ENCODE measurements at places on chromosomes 1 and 21.

DNA sequence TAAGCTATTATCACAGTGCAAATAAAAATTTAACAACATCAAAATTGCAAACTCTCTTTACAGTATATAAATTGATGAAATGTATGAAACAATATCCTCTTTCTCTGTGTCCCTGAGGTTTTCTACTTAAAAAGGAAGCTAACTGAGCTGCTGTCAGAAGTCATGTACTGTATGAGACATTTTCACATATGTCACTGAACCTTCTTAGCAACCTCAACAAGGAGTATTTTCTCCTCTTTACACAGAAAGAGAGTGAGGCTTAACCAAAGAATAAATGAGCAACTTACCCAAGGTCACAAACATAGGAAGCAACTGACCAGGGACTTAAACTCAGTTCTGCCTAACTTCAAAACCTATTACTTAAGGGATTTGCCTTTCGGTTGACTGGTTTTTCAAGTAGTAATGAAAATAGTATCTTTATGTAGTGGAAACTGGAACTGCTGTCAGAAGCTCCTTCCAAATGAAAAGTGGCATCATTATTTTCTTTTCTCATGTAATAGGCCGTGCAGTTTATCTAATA lies 288.9 kb downstream of the LRRIQ3 start:
- DNase-seq: no peak

GRCh38 chr1:1051127-1051810 lies 22.8 kb downstream of the RNF223 start:
- no peak for DNase-seq

DNA sequence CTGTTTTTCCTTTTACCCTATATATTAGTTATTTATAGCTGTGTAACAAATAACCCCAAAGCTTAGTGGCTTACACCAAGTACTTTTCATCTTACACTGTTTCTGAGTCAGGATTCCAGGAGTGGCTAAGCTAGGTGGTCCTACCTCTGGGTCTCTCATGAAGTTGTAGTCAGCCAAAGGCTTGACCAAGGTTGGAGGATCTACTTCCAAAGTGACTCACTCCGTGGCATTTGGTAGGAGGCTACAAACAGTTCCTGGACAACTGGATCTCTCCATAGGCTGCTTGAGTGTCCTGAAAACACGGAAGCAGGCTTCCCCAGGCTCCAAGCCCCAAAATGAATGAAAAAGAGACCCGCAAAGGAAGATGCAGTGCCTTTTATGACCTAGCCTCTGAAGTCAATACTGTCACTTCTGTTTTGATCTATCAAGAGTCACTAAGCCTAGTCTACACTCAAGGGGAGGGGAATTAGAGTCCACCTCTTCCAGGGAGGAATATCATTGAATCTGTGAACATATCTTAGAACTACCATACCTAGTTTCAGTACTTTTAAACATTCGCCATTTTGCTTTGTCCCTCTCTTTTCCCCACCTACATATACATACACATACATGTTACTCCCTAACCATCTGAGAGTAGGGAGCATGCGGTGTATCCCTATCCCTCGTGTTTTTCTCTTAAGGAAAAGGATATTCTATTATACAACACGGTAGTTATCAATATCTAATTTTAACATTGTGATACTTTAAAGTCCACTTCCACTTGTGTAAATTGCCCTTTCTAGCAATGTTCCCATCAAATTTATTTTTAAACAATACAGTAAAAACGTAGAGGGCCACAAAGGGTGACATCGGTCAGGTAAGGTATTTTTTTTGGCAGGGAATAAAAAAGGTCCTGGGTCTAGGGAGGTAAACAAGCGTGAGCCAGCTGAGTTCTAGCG lies 67.2 kb downstream of the SLC35A3 start:
- DNase-seq: peak; percentile 25

- peak; percentile 38 for DNase-seq
These were observed at the start of gene MAP3K6 for GRCh38 chr1:27366411-27367159. Gene MAP3K6, minus strand, starts transcription at chr1:27366961. Its CDS starts 364 bp downstream, at chr1:27366597.

- no peak for DNase-seq
These were observed 55.2 kb upstream of the SELENON start for GRCh38 chr1:25744636-25745425.

GRCh38 chr1:199688133-199688676 lies 339.3 kb upstream of the NR5A2 start:
- no peak for DNase-seq

DNA sequence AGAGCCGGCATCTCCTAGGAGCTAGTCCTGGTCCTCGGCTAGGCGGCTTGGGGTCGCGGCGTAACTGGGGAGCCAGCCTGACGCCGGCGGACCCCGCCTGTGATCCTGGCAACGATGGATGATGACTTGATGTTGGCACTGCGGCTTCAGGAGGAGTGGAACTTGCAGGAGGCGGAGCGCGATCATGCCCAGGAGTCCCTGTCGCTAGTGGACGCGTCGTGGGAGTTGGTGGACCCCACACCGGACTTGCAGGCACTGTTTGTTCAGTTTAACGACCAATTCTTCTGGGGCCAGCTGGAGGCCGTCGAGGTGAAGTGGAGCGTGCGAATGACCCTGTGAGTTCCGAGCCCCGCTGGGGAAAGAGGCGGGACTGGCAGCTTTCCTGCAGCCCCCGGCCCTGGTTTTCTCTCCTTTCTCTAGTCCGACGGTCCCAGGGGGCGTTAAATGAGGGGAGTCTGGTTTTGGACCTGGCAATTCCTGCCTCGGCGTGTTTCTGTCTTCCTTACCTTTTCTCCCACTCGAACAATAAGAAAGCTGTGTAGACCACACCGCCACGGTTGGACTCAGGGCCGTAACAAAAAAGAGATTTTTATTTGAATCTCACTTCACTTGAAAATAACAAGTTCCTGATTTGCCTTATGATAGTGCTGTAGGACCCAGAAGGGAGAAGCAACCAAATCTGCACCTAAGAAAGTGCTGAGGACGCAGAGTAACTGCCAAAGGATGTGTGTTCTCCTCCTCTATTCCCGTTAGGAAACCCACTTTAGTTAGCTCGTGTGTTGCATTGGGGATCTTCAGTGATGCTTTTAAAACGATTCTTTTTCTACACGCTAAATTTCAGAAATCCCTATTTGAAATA lies at the start of gene SPRTN:
Gene SPRTN (plus strand): TSS at position 24 of the 859 bp plus-strand sequence. CDS start 91 bp downstream, at position 115.
- DNase-seq: no peak

DNA sequence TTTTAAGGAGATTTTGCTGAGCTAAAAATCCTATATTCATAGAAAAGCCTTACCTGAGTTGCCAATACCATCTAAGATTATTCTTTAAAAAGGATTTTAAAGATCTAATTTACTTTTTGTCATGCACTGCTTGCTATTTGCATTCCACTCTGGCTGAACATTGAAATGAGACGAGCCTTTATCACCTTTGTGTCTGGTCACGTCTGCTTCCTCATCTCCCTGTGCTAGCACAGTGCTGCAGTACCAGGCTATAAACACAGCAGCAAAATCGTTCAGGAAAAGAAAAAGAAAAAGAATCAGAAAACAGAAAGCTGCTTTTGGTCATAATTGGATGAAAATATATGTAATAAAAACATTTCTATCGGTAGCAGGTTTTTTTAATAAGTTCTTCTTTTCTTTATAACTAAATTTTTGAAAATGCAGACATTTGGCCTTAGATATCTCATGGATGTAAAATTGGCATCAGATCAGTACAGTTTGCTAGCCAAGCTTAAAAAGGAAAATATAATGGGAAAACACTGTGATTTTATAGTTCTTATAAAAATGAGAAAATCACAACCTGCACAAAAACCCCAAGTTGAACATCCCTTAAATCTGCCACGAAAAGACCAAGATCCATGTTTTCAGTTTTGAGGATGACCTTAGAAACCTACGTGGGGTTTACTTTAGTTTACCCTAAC lies 735.7 kb upstream of the CXADR start:
- no peak for DNase-seq

DNA sequence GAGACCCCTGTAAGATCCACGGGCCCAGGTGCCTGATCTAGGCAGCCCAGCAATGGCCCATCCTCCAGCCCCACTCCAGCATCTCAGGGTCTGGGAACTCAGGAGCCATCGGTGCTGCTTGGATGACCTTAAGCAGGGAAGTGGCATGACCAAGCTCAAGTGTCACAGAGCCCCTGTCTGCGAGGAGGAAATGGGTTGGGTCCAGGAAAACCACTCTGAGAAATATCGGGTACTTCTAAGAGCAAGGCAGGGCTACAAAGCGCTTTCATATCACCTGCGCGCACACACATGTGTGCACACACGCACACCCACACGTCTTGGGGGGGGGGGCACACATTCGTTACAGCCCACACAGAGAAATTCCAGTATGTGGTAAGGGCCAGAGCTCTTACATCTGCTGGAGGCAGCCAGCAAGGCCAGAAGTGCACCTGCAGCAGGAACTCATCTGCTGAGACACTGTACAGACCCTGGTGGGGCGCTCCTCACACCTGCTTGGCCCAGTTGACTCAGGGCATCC lies 32.6 kb upstream of the SPOCD1 start:
- peak; percentile 62 for DNase-seq

DNA sequence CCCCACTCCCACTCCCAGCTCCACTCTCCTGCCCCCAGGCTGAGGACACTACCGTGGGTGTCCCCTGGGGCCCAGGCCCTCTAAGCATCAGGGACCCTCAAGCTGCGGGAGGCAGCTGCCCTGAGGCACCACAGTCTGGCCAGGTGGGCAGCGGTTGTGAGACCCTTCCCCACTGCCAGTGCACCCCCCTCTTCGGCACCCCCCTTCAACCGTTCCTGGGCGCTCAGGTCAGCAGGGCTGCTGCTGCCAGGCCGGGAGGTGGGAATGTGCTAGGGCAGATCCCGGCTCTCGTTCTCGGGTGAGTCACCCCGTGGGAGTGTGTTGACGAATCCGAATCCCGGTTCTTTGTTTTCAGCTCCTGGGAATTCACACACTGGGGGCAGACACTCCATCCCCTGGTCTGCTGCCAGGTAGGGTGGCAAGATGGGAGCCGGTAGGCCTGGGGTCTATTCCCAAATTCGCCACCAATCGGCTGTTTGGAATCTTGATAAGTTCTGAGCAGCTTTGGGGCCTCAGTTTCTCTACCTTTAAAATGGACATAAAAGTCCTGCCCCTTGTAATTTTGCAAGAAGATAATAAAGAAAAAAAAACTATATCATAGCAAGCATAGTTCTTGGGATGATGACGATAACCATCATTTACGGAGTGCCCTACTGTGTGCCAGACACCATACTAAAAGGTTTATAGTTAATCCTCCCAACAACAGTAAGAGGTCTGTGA lies 28.5 kb upstream of the CASZ1 start:
- DNase-seq: no peak

DNA sequence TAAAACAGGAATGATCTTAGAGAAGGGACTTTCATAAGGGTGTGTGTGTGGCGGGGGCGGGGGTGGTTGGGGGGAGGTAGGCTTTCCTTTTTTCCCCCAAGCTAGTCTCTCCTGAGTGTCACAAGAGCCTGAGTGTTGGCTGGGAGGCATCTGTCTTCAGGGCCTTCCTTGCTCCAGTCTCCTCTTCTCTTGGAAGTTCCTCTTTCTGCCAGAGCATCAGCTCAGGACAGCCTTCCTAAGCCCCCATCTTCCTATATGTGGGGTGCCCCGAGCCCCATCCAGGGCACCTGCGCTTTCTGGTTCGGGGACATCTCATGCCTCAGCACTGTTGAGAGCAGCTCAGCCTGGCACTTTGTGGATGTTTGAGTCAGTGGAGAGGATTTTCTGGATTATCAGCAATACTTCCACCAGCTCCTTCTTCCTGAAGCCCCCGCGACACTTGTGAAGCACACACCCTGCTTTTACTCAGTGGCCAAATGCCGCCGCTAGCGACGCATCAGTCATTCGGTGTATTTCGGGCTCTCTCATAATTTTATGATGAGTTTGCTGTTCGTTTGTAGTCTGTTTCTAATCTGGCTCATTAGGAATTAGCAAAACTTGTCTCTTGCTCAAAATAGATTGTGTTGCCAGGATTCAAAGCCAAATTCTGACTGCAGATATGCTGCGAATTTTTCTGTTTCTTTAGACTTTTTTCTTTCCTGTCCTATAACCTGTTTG lies 61.7 kb downstream of the GALNT2 start:
- no peak for DNase-seq

- no peak for DNase-seq
These were observed 1.7 kb downstream of the ANKRD65 start for GRCh38 chr1:1419363-1419812.

DNA sequence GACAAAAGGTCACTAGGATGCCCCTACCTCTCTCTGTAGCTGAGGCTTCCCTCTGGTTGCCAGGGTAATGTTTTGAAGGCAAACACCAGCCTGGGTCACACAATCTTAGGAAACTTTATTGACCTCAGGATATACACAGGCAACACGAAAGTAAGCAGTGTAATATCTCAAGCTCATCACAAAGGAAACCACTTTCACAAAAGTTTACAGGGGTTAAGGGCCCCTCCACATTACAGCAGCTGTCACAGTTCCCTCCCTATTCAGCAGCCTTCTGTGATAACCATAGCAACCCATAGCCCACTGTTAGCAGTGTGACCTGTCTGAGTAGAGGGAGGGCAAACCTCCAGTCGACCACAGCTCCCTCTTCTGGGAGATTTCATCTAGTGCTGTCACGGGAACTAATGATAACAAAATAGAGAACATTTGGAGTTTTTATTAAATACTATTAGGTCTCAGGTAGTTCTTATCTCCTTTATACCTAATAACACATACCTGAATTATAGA lies 149.8 kb downstream of the PTPRC start:
- DNase-seq: peak; percentile 59

DNA sequence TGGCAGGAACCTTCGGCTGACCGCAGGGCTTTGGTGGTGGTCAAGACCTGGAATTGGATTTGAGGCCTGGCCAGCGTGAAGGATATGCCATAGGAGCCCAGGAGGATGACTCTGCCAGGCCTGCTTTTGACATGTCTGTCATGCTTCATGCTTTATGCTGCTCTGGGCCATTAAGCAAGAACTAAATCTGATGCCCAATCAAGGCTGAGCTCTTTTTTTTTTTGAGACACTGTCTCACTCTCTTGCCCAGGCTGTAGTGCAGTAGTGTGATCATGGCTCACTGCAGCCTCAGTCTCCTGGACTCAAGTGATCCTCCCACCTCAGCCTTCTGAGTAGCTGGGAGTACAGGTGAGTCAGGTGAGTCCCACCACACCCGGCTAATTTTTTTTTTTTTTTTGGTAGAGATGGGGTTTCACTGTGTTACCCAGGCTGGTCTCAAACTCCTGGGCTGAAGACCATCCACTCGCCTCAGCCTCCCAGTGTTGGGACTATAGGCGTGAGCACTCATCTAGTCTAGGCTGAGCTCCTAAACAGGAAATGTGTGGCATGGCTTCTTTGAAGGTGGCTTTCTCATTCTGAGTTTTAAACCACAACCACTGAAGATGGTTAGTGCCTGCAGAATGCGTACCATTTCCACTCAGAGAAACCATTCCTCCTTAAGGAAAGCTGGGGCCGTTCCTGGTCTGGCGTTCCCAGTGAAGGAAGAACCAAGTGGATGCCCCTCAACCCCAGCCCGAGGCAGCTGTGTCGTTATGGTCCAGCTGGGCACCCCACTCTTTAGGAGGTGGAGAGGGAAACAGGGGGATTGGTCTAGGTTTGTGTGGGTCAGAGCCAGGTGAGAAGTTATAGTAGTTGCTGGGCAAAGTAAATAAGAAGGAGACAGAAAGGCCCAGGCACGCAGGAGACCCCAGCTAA lies 34.2 kb upstream of the ATP5PO start:
- peak; percentile 78 for DNase-seq

DNA sequence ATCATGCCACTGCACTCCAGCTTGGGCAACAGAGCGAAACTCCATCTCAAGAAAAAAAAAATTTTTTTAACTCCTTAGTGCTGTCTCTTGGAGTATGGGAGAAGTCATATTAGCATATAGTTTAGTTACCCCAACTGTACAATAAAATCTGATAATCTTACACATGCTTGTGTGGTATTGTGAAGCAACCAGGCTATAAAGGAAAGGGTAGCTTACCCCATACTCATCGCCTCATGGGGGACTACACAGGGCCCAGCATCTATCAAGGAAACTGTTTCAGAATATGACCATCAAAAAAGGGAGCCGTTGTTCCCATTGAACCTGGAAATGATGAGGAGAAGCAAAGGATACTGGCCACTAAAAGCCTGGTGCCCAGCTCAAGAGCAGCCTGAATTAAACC lies 3.0 kb upstream of the TRAF3IP3 start:
- DNase-seq: no peak
